NCI-H2081 (cell line): ENCODE measurements at places on chromosomes 5 and 9.

DNA sequence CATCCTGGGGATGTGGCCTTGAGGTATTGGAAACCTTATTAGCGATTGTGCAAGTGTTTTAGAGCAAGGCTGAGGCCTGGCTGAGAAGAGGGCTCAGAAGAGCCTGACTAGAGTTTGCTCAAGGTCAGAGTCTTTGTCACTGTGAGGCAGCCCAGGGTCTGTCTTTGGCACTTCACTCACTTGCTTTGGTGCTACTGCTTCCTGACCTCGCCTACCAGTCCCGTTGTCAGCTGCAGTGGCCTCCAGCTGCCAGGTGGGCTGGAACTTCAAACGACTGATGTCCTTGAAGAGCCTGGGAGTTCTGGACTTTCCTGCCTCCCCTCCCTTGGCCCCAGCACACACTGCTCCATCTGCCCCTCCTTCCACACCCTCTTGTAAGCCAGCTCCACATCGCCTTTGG is 228.0 kb downstream of the SNX18 start:
- DNase-seq: no peak

- DNase-seq: no peak
Observed at GRCh38 chr9:90815944-90816357, 14.3 kb downstream of the SYK start.

- DNase-seq: no peak
Observed at GRCh38 chr5:59099270-59099994, 516.6 kb downstream of the RAB3C start.

GRCh38 chr5:65137631-65138030 is 344.1 kb downstream of the ADAMTS6 start:
- DNase-seq: no peak

GRCh38 chr5:157997991-157998504 is 139.1 kb upstream of the CLINT1 start:
- no peak for DNase-seq

- peak; percentile 42 for DNase-seq
Observed at GRCh38 chr5:141992349-141992963, 20.4 kb downstream of the GNPDA1 start.

- peak; percentile 91 for DNase-seq
Observed at GRCh38 chr9:70111042-70111602, 67.5 kb downstream of the MAMDC2 start.

DNA sequence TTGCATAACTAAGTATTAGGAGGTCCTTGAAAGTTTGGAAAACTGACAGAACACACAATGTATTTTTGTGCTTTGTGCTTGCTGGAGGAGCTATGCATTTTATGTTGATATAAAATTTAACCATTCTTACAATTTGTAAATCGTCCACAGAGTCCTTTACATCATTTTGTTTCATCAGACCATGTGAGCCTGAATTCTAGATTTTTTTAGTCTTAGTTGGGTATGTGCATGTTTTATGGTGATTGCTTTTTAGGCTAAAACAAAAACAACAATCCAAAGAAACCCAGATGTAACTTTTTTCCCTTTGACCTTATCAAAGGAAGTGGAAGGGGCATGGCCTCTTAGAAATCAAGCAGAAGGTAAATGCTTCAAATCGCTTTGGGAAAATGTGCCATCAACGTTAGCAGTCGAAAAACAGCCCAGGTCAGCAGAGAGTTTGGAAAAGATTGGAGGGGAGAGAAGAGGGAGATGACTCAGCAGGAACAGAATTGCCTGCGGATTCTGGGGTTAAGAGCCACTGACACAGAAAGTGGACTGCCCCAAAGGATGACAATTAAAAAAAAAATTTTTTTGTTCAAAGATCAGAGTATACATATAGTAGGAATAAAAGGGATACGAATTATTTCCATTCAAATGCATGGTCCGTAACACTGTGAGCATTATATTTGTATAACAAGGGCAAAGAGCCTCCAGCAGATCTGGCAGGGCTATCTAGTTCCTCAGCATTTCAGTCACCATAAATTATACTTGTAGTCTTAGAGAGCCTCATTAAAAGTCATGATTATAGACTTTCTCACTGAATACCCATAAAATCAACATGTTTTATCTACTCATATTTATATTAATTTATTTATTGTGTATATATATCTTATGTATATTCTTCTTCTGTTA is 253.5 kb upstream of the HAPLN1 start:
- DNase-seq: no peak

DNA sequence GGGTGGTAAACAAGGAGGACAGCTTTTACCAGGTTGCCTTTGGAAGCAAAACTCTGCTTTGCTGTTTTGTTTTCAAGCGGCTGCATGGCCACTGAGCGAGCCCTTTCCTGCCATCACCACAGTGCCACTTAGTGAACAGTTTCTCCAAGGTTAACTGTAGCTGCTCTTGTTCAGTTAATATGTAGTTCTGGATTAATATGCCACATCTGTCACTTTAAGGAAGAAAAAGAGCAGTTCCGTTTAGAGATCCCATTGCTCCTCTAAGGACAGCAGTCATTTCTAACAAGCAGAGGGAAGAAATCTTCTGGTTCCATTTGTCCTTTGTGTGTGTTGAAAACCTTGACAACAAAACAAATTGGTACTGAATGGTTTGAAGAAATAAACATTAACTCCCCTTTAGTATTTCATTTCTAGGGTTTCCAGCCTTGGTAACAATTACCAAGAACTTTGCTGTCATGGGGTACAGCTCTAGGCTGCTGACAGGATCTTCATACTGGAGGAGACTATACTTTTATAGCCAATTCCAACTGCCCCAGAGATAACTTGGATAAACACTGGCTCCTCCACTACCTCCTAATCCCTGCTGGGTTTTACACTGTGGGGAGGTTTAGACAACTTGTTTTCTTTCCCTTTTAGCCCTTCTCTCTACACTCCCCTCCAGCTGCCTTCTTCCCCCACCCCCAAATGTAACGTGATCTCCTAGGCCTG is 10.3 kb upstream of the ABL1 start:
- DNase-seq: peak; percentile 14

- DNase-seq: no peak
Observed at GRCh38 chr5:96839071-96839592, 31.4 kb upstream of the ERAP1 start.

- DNase-seq: no peak
Observed at GRCh38 chr9:118578467-118578866, 790.8 kb downstream of the BRINP1 start.

- no peak for DNase-seq
Observed at GRCh38 chr9:120490888-120491595, 88.9 kb downstream of the CDK5RAP2 start.

- no peak for DNase-seq
Observed at GRCh38 chr5:63128761-63129160, 550.1 kb downstream of the LRRC70 start.

DNA sequence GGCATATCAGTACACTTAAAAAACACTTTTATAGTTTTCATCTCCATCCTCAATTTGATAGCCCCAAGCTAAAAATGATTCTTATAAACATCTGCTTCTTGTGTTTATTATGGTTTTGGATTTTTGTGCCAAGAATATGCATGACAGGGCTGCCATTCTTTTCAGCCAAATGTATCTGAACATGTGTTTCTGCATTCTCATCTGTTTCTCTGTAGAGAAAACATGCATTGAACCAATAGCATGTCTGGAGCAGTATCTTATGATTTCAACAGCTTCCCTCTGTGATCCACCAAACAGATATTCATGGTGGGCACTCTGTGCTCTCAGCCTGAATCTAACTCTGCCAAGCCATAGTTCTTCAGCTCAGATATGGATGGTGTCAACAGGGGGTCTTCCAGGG is 99.3 kb upstream of the ERCC6L2 start:
- DNase-seq: no peak

GRCh38 chr9:134963546-134963945 is 45.8 kb upstream of the FCN1 start:
- DNase-seq: no peak

DNA sequence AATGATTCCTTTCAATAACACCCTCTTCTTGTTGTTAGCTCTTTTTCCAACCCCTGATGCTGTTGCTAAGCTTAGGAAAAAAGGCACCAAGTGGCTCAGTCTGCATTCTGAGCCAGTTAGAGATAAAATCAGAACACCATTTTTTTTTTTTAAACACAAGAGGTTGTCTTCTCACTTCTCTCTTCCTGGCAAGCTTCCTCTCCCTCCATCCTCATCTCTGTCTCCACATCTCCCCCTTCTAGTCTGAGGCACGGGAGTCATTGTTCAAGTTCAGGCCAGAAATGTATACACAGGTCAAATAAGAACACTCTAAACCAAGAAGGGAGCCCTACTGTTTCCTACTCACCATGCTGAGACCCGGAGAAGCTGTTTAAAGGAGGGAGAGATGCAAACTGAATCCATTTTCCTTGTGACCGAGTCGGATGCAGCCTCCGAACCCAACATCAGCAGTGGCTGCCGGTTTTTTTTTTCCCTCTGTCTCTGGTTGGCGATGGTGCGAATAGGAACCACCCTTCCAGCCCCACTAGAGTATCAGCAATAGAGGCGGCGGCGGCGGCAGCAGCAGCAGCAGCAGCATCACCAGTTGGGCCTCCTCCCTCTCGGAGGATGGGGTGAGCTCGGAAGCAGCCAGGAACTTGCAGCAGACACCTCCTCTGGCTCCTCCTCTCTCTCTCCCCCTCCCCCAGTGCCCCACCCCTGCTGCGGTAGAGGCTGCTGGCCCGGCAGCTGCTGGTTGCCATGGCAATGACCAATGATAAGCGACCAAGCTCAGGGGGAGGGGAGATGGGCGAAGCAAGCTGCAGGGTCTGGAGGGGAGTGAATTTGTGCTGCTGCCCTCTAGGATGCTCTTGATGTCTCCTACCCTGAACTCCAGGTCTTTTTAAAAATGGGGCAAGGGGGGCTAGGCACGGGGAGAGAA is at the start of gene JAKMIP2:
Gene JAKMIP2, minus strand, starts transcription at position 619 of the 919 bp plus-strand sequence. CDS start 110,922 bp downstream, outside the sequence.
- DNase-seq: peak; percentile 96

GRCh38 chr9:117772960-117773359 is 68.8 kb downstream of the TLR4 start:
- DNase-seq: no peak

DNA sequence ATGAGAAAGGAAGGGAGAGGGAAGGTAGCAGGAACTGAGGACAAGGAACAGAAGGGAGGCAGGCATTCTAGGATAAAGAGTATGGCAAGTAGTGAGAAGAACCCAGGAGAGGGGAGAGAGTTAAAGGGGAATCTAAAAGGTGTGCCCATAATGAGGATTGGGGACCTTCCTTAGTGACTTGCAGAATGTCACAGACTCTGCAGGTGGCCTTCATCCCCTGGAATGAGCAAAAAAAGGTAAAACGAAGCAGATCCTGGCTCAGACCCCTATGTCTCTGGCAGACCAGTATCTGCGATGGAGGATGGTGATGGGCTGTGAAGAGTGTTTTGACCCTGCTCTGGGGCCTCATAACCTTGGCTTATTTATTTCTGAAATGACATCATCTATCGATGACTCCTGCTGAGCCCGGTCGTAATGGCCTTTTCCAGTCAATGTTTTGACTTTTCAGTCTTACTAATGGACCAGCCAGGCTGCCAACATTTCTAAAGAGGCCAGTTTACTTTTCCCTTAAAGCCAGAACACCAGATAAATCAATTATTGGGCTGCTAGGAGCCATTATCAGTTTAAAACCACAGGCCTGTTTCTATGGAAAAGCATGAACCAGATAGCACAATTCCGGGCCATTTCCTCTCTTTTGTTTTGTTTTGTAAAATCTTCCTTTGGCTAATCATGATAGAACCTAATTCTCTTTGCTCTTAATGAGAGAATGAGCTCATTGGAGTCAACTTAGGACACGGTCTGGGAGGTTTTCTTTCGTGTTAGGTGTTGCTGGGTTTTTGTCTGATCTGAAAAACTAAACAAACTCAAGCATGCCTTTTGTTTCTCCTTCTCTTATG is 3.1 kb downstream of the TMOD1 start:
- DNase-seq: no peak

DNA sequence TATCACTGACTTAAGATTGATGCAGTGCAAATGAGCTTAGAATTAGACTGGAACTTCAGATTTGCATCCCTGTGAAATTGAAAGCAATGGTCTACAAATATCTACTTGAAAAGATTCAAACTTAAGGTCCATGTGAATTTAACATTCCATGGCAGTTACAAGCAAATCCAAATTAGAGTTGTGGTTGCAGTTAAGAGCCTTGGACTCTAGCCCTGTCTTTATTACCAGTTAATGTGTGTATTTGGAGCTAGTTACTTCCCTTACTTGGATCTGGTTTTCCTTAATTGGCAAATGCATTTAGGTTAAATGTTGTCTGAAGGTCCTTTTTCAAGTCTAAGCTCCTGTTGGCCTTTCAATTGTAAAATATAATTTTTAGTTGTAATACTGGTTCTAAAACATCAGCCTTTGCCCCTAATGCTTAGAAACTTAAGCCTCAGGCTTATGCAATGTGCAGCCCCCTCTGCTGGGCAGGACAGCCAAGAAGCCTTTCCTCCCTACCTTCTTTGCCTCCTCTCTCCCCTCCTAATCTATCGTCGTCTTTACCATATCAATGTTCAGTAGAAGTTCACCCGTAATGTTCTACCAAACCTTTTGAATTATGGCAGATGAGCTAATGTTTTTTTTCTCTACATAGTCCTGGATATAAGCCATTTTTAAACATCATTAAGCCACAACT is 59.5 kb downstream of the ERMP1 start:
- no peak for DNase-seq

DNA sequence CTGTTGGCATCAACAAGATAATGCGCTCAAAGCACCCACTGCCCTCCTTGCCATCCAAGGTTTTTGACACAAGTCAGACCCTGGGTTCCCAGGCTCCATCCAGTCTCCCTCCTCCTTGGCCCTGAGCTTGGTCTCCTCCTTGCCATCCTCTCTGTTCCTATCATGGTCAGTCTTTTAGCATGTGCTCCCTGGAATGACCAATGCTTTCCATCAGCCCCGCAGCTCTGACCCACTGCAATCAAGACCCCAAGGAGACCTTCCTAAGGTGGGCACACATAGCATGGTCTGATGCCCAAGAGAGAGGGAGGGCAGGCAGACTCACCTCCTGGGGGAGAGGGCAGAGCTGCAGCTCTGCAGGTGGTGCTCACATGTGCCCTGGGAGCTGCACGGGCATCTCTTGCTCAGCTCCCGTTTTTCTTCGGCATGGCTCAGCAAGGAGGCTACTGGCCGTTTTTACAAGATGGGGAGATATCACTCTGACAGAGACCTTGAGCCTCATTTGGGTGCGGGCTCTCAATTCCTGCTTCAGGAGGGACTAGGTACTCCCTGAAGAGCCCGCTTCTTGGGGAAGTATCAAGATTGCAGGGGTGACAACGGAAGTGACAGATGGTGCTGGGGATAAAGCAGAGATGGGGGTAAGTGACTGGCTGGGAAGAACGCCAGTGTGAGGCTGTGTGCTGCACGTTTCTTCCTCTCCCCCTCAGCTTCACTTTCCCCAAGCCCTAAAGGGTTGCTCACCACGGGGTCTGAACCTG is 3.3 kb downstream of the SEPTIN8 start:
- DNase-seq: no peak

- DNase-seq: no peak
Observed at GRCh38 chr5:110087829-110088228, 398.1 kb downstream of the MAN2A1 start.
